ENCODE measurements at places on chromosomes 4 and X.

DNA sequence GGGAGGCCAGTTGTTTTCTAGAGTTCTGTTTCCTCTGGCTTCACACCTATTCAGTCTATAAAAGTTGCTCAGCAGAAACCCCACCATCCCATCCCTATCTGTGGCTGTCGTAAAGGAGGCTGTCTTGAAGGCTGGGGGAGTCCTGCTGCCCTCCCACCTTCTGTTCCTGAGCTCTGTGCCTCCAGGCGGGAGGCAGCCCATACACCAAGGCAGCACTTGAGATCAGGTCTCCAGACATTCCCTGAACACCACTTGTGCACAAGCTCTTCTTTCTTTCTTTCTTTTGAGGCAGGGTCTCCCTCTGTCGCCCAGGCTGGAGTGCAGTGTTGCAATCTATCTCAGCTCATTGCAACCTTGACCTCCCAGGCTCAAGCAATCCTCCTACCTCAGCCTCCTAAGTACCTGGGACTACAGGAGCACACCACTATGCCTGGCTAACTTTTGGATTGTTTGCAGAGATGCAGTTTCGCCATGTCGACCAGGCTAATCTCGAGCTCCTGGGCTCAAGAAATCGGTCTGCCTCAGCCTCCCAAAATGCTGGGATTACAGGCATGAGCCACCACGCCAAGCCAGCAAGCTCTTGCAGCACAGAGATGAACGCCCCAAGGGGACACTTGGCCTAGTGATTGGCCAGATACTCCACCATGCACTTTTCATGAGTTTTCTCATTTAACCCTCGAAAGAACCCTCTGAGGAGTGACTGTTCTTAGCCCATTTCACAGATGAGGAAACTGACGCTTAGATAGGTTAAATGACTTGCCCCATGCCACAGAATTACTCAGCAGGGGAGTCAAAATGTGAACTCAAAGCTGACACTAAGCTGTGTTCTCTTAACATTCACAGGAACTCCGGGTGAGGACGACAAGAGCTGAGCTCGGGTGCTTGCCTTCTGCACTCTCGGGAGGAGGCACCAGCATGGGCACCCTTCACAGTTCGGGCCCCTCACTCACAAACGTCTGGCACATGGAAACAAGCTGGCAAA lies 55.8 kb upstream of the ENPP6 start:
- DNase-seq: no peak

DNA sequence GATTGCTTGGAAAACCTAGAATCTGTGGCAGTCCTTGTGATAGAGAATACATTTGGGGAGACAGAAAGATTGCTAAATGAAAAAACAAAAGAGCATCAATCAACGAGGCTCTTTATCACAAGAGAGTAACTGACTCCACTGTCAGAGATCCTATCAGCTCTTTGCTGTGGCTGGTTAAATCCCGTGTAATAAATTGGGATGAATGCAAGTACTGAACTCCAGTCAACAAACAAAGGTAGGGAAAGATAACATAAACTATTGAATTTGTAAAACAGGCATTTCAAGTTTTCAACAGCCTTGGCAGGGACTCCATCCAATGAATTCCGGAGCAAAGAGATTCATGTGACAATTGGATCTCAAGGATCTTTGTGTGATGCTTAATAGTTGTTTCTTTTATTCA lies 21.3 kb downstream of the MMRN1 start:
- no peak for DNase-seq

GRCh38 chr4:169342906-169343564 lies 72.3 kb upstream of the SH3RF1 start:
- DNase-seq: no peak

GRCh38 chr4:110612631-110613269 lies 10.1 kb downstream of the PITX2 start:
- no peak for DNase-seq

- no peak for DNase-seq
Measured at GRCh38 chr4:688854-689681, at the start of gene SLC49A3. SLC49A3 (minus strand) TSS chr4:689151; CDS start chr4:689127, 24 bp downstream.

- DNase-seq: no peak
Measured at GRCh38 chr4:33381816-33382215, 2661.6 kb downstream of the PCDH7 start.

DNA sequence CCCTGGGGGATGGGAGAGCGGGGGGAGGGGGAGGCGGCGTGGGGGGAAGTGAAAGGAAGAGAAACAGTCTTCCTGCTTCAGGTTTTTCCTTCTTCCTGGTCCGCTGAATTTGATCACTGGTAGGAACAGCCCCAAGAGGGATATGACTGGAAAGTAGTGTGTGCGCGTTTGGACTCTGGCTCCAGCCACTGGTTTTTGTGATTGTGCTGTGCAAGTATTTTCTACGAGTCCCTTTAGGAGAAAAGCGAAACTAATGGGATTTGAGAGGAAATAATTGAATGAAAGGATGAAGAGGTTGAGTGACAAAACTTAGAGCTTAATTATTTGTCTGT lies 836 bp downstream of the PRRG1 start:
- no peak for DNase-seq

GRCh38 chr4:69731241-69731640 lies 29.2 kb downstream of the SULT1B1 start:
- DNase-seq: no peak

- no peak for DNase-seq
Measured at GRCh38 chr4:40038977-40039376, 17.7 kb upstream of the N4BP2 start.

GRCh38 chr4:23667659-23668058 lies 222.2 kb downstream of the PPARGC1A start:
- DNase-seq: no peak

DNA sequence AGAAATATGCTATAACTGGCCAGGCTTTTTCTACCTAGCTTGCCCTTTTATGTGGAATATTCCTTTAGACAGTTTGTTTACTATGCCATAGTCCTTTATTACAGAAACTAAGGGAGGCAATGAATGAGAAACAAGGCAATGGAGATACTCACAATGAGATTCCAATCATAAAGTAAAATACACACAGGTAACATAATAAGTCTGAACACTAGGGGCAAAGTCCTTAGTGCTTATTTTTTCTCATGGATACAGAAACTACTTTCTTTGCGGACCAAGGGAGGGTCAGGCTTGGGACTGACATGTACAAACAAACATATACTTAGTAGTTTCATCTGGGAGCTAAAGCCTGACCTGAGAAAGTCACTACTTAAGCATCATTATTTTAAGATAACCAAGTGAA lies 16.0 kb upstream of the UGT8 start:
- DNase-seq: no peak

- no peak for DNase-seq
Measured at GRCh38 chrX:12443534-12444098, 305.3 kb downstream of the FRMPD4 start.

GRCh38 chrX:154363706-154364439 lies 10.6 kb downstream of the FLNA start:
- DNase-seq: no peak

DNA sequence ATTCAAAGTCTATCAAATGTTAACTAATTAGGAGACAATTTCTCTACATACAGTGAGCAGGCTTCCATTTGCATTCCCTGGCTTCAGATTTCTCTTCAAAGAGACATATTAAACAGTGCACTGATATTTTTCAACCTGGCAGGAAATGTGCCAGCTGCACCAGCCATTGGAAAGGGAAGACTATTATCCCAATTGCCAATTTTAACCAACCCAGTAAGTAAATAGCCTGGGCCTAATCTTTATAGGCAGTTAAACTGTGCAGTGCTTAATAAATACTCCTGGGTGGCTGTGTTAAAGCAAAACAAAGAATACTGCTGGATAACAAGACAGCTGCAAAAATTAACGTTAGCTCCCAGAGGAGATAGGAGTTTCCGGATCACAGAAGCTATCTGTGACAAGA lies 111.9 kb upstream of the GALNT7 start:
- DNase-seq: no peak

- DNase-seq: no peak
Measured at GRCh38 chr4:150045410-150045809, 32.8 kb upstream of the DCLK2 start.

- no peak for DNase-seq
Measured at GRCh38 chr4:2862528-2862927, 18.9 kb downstream of the ADD1 start.

DNA sequence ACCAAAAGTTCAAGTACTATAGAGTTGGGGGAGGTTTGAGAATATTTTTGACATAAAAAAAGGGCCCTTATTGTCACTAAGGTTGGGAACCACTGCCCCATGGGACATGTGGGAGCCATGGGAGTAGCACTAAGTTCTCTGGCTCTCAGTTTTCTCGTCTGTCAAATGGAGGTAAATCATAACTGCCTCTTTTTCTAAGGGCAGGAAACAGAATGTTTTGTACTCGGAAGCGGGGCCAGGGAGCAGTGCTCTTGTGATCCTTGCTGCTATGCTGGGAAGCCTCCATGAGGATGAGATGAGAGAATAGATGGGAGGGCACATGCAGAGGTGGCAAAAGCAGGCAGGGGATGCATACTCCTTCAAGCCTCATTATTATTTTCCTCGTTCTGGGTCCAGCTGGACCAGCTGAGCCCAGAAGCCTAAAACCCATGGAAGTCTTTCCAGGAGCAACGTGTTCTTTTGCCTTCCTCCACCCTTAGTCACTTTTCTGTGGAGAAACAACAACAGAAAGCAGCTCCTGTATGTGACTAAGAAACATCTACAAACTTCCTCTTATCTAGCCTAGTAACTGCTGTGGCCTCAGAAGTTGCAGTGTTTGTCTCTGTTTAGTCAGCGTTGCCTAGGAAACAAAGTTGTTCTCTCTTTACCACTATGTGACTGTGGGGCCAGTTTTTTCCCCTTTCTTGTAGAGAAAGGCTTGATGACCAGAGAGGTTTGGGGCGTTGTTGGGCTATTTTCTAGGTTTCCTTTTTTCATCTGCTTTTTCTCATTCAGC lies 64.8 kb downstream of the TSC22D3 start:
- peak; percentile 40 for DNase-seq

DNA sequence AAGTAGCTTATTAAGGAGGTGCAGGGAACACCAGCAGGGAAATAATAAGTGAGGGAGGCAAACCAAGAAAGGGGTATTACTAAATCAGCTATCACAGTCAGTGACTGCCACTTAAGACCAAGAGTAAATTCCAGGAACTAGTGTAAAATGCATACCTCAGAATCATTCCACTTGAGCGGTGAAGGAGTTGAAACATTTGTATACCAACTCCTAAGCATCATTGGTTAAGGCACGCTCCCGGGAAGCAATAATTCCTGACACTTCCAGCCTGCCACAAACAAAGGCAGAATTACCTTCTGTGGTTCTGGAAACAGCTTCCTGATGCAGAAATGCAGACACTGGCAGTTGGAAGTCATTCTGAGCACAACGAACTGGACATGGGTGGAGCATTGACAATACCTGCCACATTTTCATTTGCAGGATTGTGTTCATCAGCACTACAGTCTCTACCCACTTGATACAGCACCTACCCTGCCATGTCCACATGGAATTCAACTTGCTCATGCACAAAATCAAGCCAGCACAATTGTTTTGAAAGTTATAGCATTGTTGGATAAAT lies 82.1 kb downstream of the PPP1R2C start:
- DNase-seq: no peak

GRCh38 chr4:119139311-119139710 lies 3.7 kb downstream of the MYOZ2 start:
- DNase-seq: no peak

DNA sequence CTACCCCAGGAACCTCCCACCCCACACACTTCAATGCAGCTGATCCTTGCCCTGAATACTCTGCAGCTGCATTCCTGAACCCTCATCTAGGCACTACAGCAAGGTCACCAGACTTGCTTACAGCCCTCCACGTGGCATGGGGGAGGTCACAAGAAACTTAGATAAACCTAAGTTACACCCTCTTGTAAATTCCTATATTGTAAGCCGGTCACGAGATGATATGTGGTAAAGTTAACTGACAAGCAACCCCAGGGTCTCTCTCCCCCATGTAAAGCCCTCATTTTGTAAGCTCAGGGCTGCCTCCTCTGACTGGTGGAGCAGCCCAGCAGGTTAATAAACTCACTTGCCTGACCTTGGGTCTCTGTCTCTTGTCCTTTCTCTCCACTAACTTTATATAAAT lies 570.7 kb downstream of the PCDH7 start:
- no peak for DNase-seq
